CD4-positive, alpha-beta T cell (primary cell): ENCODE measurements at places on chromosomes 3 and 15. TPM values are rescaled to one million over a fixed set of nuclear protein-coding genes. Genes with fewer than 3 reads are reported as not detected.

DNA sequence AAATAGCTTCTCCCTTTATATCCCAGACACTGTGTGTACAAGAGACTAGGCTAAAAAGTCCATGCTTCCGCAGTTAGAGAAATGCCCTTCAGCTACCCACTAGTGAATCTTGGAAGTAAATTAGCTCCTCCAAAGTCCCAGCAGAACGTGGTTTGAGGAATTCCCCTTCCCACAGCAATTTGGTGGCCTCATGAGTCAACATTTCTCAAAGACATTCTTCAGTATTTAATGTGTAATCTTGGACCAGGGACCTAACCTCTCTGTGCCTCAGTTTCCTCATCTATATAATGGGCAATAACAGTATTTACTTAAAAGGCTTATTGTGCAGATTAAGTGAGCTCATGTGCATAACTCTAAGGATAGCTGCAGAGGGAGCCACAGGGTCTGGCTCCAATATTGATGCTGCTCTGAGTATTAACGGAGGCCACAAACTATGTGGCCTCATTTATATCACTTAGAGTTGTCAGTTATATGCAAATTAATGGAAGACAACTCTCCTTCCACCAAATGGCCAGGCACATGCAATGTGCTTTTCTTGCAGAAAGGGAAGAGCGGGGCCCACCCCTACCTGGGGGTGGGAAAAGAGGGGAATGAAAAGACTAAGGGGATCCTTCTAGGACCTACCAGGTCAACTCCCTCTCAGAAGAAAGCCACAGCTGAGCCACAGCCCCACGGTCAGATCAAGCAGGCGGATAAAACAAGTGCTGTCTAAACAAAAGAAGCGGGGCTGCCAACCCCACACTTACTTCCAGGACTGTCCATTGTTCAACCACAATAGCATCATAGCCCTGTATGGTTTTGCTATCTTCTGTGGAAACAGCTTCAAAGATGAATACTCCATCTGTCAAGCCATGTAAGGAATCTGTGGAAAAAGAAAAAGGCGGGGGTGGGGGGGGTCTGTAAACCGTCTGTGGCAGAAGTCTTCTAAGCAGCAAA is 92.4 kb downstream of the OXNAD1 start:
- DNase-seq, result no peak
- no peaks in the 10 kb centered on the region for H3K4me1 ChIP-seq
- no peaks in the 10 kb centered on the region for H3K27me3 ChIP-seq
- H3K27ac ChIP-seq, result no peak overlapping the region
- H3K36me3 ChIP-seq, result peaks cover 57% of the 10 kb centered on the region
- H3K4me3 ChIP-seq, result no peak overlapping the region

DNA sequence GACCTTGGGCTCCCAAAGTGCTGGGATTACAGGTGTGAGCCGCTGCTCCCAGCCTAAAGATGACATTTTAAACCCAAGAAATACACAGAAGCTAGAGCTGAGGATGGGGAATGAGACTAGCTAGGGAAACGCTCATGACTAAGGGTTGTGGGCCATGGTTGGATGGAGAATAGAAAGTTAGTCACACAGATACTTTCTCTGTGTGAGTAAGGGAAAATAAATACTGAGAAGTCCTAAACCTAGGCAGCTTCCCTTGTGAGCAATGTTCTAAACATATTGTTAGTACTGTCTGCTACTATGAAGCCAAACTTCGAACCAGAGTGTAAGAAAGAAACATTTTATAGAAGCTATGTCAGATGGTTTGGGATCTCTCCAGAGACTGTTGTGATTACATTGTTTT is 304.8 kb upstream of the STAC start:
- H3K36me3 ChIP-seq, result no peaks in the 10 kb centered on the region
- no peaks in the 10 kb centered on the region for H3K4me1 ChIP-seq
- no peak for DNase-seq

GRCh38 chr15:44186705-44187104 is 8.4 kb downstream of the FRMD5 start:
- H3K27ac ChIP-seq, result no peak overlapping the region
- H3K4me1 ChIP-seq, result no peaks in the 10 kb centered on the region
- H3K36me3 ChIP-seq, result no peaks in the 10 kb centered on the region
- DNase-seq, result no peak

GRCh38 chr15:80159811-80160569 is 7.2 kb downstream of the FAH start:
- DNase-seq, result no peak
- H3K36me3 ChIP-seq, result peaks cover 5% of the 10 kb centered on the region
- no peaks in the 10 kb centered on the region for H3K27me3 ChIP-seq

GRCh38 chr3:168284728-168285127 is 189.0 kb upstream of the GOLIM4 start:
- no peak overlapping the region for H3K4me3 ChIP-seq
- no peak for DNase-seq
- no peaks in the 10 kb centered on the region for H3K36me3 ChIP-seq
- no peak overlapping the region for H3K27ac ChIP-seq

GRCh38 chr3:118948146-118948545 is 86.5 kb downstream of the IGSF11 start:
- no peaks in the 10 kb centered on the region for H3K27me3 ChIP-seq
- no peak overlapping the region for H3K27ac ChIP-seq
- peaks cover 13% of the 10 kb centered on the region for H3K4me1 ChIP-seq
- H3K4me3 ChIP-seq, result no peak overlapping the region

DNA sequence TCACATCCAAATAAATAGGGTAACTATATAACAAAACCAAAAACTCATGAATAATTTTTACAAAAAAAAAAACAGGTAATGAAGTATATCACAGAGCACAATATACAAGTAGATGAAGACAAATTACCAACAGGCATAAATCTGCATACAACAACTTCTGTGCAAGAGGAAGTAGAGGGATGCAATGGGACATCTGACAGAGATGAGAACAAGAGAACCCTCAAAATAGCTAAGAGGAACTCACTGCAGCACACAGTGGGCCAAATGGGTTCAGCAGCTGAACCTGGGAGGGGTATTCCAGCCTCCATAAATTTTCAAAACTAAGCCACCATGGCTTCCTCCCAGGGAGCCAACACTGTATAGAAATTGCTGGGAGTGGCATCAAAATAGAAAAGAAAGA is 9.6 kb upstream of the BTLA start:
- no peak for DNase-seq
- no peaks in the 10 kb centered on the region for H3K4me1 ChIP-seq
- H3K27me3 ChIP-seq, result no peaks in the 10 kb centered on the region
- no peak overlapping the region for H3K4me3 ChIP-seq
- no peaks in the 10 kb centered on the region for H3K36me3 ChIP-seq

GRCh38 chr3:50417637-50418033 is 58.3 kb upstream of the TMEM115 start:
- no peaks in the 10 kb centered on the region for H3K36me3 ChIP-seq
- no peak overlapping the region for H3K27ac ChIP-seq
- no peaks in the 10 kb centered on the region for H3K27me3 ChIP-seq
- H3K4me3 ChIP-seq, result no peak overlapping the region

DNA sequence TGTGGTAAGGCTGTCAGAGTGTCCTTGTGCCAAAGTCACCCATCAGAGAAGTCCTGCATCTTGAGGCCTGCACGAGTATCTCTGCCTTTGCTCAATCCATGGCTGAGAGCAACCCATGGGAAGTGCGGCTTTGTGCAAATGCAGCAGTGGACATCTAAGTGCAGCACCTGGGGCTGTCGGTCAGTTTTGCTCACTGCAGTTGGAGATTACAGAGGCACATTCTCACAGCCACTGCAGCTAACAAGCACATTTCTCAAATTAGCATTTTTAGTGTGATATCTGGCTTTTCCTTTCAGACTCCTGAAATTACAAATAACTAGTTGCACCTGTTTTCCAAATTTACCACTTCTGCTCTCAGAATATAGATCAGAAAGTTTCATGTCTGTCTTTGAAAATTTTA is 81.5 kb upstream of the DAZL start:
- no peaks in the 10 kb centered on the region for H3K4me1 ChIP-seq
- H3K36me3 ChIP-seq, result no peaks in the 10 kb centered on the region
- H3K27me3 ChIP-seq, result no peaks in the 10 kb centered on the region
- DNase-seq, result no peak
- H3K4me3 ChIP-seq, result no peak overlapping the region

GRCh38 chr3:139909811-139910210 is 25.2 kb upstream of the CLSTN2 start:
- no peaks in the 10 kb centered on the region for H3K4me1 ChIP-seq
- H3K36me3 ChIP-seq, result no peaks in the 10 kb centered on the region
- no peak overlapping the region for H3K27ac ChIP-seq
- DNase-seq, result no peak

DNA sequence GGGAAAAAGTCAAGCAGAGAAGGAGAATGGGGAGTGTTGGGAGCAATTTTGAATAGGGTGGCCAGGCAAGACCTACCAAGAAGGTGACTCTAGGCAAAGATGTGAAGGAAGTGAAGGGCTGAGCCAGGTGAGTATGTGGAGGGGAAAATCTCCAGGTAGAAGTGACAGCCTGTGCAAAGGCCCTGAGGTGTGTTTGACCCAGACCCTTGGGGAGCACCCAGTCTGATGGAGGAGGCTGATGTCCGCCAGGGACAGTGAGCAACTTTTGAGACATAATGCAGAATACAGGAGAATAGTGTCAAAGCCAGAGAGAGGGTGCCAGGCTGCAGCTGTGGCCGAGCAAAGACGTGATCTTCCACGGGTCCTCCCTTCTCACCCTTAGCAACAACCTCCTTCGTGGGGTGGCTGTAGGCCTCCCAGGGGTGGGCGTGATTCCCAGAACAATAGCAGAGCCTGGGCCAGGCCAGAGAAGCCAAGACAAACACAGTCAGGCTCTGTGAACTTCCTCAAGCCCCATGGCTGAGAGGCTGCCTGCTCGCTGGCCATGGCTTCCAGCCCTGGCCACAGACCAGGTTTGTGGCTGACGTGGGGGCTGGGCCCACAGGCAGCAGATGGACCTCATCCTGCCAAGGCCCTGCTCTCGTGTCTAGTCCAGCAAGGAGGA is 58.1 kb downstream of the SLC6A6 start:
- no peak overlapping the region for H3K4me3 ChIP-seq
- H3K36me3 ChIP-seq, result peaks cover 77% of the 10 kb centered on the region
- H3K4me1 ChIP-seq, result no peaks in the 10 kb centered on the region
- H3K27me3 ChIP-seq, result no peaks in the 10 kb centered on the region
- no peak for DNase-seq

DNA sequence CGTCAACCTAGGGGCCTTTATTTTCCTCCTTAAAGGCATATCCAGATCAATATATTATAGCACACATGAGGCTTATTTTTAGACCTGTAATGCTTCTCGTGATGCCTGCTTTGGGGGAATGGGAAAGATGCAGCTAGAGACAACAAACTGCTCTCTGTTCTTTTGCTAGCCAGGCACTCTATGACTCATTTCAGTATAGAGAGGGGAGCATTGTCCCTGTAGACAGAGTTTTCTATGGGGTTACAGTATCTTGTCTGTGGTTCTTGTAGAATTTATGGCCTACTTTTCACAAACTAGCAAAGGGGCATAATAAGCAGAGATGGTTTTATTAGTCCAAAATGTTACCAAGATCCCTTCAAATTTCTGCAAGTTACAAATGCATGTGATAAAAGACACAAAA is 305.6 kb downstream of the LSAMP start:
- DNase-seq, result no peak
- no peaks in the 10 kb centered on the region for H3K36me3 ChIP-seq
- no peak overlapping the region for H3K4me3 ChIP-seq
- no peaks in the 10 kb centered on the region for H3K27me3 ChIP-seq
- H3K27ac ChIP-seq, result no peak overlapping the region
- no peaks in the 10 kb centered on the region for H3K4me1 ChIP-seq

DNA sequence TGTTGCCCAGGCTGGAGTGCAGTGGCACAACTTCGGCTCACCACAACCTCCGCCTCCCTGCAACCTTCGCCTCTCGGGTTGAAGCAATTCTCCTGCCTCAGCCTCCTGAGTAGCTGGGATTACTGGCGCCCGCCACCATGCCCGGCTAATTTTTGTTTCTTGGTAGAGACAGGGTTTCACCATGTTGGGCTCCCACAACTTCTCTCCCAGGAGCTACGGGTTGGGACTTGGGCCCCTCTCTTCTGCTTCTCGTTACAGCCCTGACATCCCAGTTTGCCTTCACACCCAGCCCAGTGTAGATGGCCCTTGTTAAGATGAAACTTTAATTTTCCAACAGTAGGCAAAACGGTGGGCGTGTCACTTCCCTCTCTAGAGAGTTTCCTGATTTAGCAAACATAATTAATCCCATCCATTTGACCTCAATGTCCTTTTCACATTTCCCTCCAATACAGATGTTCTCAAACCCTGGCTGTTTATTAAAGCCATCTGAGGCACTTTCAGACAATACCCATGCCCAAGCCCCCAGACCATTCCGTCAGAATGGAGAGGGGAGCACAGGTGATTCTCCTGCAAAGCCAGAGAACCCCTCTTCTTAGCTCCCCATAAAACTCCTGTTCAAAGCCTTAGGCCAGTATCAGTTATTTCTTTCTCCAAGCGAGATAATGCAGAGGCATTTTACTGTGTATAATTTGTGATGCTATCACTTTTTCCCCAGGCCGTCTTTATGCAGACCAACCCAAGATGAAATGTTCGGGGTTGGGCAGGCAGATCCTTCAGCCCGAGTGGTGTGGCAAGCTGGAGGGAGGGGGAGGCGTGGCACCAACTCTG is 245.7 kb downstream of the XXYLT1 start:
- DNase-seq, result no peak
- H3K27me3 ChIP-seq, result peaks cover 3% of the 10 kb centered on the region
- no peak overlapping the region for H3K27ac ChIP-seq

DNA sequence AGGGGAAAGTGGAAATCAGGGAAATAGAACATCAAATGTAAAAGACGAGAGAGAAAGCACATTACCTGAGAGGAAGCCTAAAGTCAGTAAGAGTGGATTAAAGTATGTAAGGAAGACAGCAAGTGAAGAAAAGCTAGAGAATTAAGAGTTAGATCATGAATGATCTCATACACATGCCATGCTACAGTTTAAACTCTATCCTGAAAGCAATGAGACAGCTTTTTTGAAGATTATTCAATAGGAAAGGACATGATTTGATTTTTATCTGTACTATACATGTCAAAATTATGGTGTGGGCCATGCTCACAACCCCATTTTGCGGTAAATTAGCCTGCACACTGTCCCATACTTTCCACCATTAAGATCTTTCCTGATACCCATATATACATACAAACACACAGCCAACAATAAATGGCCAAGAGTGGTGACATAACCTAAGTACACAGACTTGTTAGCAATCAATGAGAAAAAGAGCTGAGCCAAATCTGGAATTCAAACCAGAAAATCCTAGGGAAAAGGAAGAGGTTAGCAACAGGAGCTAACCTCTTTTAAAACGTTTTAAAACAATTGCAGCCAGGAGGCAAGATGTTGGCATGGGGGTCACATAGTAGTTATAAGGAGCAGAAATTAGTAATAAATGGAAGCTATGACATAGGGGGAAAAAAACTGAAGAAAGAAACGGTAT is 4.5 kb downstream of the MYO9A start:
- H3K4me1 ChIP-seq, result peaks cover 9% of the 10 kb centered on the region
- no peak overlapping the region for H3K27ac ChIP-seq
- H3K36me3 ChIP-seq, result no peaks in the 10 kb centered on the region
- DNase-seq, result no peak

C3orf18 gene
- 5.2 TPM for total RNA-seq

PDE12 gene
- total RNA-seq, result 40.9 TPM

ANKRD63 gene
- total RNA-seq, result not detected

UMPS gene
- total RNA-seq, result 19.7 TPM

CDHR4 gene
- 0.17 TPM for total RNA-seq

CCDC9B gene
- 1.0 TPM for total RNA-seq
